WTC11 (cell line): ENCODE measurements at places on chromosomes 11 and 22. TPM values are rescaled to one million over a fixed set of nuclear protein-coding genes. Genes with fewer than 3 reads are reported as not detected.

DNA sequence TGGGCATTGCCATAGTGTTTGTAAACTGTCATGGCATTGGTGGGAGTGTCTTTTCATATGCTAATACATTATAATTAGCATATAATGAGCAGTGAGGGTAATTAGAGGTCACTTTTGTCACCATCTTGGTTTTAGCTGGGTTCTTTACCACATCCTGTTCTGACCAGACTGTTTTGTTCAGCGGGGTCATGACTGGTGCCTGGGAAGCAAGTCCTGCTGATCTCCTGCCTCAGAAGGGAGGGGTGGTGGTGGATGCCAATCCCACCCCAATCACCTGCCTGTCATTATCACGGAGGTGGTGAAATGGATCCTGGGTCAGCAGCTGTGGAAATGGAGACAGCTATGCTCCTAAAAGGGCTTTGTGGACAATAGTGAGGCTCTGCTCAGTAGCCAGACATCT, 31.2 kb downstream of the IL18 start:
- H3K4me3 ChIP-seq: no peak overlapping the region
- H3K36me3 ChIP-seq: no peaks in the 10 kb centered on the region
- H3K27me3 ChIP-seq: no peaks in the 10 kb centered on the region
- no peak for DNase-seq
- no peak overlapping the region for H3K27ac ChIP-seq
- H3K4me1 ChIP-seq: no peaks in the 10 kb centered on the region

GRCh38 chr22:42060489-42060888, 10.1 kb downstream of the NAGA start:
- H3K36me3 ChIP-seq: peaks cover 64% of the 10 kb centered on the region
- H3K27me3 ChIP-seq: peaks cover 19% of the 10 kb centered on the region
- no peak overlapping the region for H3K4me3 ChIP-seq
- peaks cover 13% of the 10 kb centered on the region for H3K4me1 ChIP-seq
- no peak for DNase-seq
- no peak overlapping the region for H3K27ac ChIP-seq

GRCh38 chr11:34758262-34758661, 137.4 kb downstream of the EHF start:
- H3K4me3 ChIP-seq: no peak overlapping the region
- no peaks in the 10 kb centered on the region for H3K27me3 ChIP-seq
- H3K27ac ChIP-seq: no peak overlapping the region
- peaks cover 36% of the 10 kb centered on the region for H3K36me3 ChIP-seq
- no peaks in the 10 kb centered on the region for H3K4me1 ChIP-seq
- DNase-seq: no peak

Gene SLC22A6
- total RNA-seq: not detected in 3 replicates

- no peak overlapping the region for H3K27ac ChIP-seq
- peaks cover 32% of the 10 kb centered on the region for H3K27me3 ChIP-seq
- H3K4me1 ChIP-seq: peaks cover 11% of the 10 kb centered on the region
- DNase-seq: peak; percentile 40
- H3K4me3 ChIP-seq: peak overlapping the region; percentile 60
Measured at GRCh38 chr11:17735818-17736578, 1.4 kb downstream of the KCNC1 start.

DNA sequence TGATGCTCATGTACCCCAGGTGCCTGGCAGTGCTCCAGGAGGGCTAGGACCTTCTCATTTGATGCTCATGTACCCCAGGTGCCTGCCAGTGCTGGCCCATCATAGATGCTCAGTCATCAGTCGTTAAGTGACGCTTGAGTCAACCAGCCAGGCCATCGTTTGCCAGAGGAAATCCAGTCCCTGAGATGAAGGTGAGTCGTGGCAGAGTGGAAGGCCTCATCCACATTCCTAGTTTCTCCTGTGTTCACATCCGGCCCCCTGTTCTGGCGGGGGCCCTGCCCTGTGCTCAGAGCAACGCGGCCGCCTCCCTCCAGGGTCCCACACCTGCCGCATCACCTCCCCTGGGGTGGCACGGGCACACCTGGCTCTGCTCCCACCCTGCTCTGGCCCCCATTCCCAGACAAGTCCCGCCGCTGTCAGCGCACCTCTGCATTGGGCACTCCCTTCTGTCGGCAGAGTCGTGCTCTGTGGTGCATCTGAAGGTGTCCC, 279.9 kb downstream of the BRD1 start:
- H3K4me1 ChIP-seq: peaks cover 17% of the 10 kb centered on the region
- H3K27me3 ChIP-seq: peaks cover 12% of the 10 kb centered on the region
- peaks cover 18% of the 10 kb centered on the region for H3K36me3 ChIP-seq
- no peak overlapping the region for H3K27ac ChIP-seq
- no peak for DNase-seq

Gene KCNK7
- total RNA-seq: 1.4 to 2.1 TPM (median 2.0 TPM) in 3 replicates
